Glutamatergic neuron (in vitro differentiated cells): ENCODE measurements at places on chromosomes 6 and 20.

DNA sequence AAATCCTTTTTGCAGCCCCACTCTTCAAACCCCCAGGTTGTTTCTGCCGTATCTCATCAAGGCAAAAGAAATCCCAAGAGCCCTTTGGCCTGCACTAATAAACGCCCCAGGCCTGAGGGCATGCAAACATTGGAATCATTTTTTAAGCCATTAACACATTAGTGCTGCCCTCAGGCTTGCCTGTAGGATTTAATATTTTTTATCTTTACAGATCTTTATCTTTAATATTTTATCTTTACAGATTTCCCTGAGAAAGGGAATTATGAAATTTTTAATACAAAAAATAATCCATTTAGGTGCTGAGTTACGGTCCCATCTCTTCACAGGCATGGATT lies 14.7 kb downstream of the GTPBP2 start:
- no peak for DNase-seq

- no peak for DNase-seq
These were observed 28.7 kb downstream of the GNAS start for GRCh38 chr20:58880994-58881752.

DNA sequence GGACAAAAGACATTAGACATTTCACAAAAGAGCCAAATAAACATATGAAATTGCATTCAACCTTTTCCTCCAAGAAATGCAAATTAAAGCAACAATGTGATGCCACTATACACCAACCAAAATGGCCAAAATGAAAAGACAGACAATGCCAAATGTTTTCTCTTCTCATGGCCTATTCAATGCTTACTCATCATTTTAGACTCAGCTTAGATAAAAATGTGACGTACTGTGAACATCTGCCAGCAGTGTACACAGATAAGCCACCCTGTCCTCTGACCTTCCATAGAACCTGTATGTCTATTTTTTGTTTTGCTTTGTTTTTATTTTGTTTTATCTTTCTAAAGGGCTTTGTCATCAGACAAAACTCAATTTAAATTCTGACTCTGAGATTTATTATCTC lies 385.2 kb downstream of the FRK start:
- DNase-seq = no peak

- DNase-seq = no peak
These were observed 7.9 kb upstream of the EEF1E1 start for GRCh38 chr6:8110117-8110721.

GRCh38 chr6:90386399-90387382 lies 90.0 kb upstream of the BACH2 start:
- DNase-seq = no peak

DNA sequence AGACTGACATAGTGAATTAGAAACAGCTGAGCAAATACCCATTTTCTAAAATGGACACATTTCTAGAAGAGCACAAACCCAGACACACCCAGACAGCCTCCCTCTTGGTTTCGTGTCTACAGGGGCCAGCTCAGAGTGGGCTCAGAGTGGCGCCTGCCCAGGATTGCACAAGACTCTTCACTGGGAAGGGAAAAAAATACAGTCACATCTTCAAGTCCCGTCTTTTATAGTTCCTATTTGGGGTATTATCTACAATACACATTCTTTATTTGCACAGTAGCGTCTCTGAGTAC lies 246.1 kb upstream of the AFDN start:
- no peak for DNase-seq

DNA sequence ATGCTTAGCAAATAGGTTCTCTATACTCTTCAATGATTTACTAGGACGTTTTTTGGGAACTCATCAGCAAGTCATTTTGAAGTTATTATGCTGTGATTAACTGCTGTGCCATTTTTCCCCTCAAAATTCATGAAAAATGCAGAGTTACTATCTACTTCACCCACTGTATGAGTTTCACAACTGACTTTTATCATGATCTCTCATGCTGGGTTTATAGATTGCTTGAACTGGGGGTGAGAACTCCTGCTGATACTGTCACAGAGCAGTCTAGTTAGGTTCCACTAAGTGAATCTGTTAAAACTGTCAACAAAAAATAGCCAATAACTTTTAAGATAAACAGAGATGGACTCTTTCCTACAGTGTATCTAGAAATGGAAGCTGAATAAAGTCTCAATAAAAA lies 136.7 kb downstream of the EYS start:
- DNase-seq = no peak

DNA sequence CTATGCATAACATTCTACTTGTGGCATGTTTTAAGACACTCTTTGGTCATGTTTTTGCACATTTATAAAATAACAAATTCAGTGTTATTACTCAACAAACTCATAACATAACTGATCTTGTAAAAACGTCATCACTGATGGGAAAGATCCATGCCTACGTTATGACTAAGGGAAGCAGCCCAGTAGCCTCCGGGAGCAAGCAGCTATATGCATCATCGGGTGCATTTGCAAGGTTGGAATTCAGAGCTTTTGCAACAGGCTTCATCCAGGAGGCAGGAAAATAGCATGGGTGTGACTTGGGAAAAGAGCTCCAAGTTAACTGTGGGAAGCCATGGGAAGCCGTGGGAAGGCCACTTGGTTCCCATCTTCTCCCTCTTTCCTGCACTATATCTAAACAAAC lies 271.6 kb upstream of the SGK1 start:
- DNase-seq = no peak

DNA sequence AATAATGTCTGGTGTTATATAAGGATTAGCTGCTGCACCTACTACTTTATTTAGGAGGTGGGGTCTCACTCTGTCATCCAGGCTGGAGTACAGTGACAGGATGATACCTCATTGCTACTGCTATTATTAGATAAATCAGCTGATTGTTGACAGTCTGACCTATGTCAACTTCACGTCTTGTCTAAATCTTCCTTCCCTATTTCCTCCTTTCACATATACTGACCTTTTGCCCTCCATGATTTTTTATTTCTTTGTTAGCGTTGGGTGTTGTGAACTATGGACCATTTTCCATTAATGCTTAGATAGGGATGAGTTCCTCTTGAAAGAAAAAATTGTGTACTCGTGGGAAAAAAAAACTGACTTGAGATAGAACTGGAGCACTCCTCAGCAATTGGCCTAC lies 109.9 kb upstream of the BEND6 start:
- no peak for DNase-seq

- DNase-seq = no peak
These were observed 49.9 kb upstream of the BMP5 start for GRCh38 chr6:55925292-55925691.

DNA sequence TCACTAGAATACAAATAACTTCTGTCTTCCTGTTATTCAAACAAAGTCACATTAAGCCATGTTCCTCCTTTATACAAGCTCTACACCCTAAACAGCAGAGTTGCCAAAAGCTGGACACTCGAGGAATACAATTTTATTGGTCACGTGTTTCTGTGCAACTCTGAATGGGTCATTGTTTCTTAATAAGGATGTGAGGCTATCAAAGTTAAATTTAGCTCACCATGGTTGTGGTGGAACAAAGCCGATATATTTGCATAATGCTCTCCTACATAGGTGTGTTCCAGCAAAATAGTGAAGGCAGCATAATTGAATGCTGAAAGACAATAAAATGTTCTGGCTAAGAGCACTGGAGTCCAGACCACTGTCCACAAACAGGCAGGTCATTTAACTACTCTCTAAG lies 36.9 kb upstream of the CD2AP start:
- DNase-seq = no peak

DNA sequence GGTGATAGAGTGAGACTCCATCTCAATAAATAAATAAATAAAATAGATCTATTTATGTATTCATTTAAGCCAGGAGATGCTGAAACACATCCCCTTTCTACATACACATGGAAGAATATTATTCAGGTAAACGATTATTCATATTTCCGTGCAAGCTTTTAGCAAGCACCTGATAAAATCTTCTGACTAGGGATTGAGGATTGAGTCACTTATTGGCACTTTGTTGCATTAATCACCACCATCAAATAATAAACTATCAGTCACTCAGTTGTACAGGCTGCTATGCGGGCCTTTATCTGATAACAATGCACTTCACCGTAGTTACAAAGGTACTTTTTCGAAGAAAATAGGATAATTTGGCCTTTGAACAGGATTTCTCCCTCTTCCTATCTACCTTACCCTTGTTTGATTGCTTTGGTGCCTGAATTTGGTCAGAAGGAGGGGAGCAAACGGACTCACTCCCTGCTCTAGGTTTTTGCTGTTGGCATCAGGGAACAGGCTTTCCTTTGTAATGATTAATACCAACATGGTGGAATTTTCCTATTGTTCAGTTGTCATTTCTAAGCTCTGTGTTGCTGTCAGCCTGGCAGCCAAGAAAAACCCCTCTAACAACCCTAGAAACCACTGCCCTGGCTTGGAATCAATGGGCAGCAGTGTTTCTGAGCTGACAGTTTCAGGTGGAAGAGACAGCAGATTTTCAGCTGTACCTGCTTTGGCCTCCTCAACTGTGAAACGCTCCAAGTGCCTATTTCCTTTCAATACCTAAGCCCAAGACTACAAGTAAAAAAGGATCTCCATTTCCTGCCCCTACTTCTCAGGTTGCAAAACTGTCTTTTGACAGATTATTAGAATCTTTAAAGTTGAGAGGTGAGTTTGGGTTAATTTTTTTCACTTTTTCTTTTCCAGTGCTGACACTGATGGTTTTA lies 63.0 kb downstream of the MYB start:
- no peak for DNase-seq

DNA sequence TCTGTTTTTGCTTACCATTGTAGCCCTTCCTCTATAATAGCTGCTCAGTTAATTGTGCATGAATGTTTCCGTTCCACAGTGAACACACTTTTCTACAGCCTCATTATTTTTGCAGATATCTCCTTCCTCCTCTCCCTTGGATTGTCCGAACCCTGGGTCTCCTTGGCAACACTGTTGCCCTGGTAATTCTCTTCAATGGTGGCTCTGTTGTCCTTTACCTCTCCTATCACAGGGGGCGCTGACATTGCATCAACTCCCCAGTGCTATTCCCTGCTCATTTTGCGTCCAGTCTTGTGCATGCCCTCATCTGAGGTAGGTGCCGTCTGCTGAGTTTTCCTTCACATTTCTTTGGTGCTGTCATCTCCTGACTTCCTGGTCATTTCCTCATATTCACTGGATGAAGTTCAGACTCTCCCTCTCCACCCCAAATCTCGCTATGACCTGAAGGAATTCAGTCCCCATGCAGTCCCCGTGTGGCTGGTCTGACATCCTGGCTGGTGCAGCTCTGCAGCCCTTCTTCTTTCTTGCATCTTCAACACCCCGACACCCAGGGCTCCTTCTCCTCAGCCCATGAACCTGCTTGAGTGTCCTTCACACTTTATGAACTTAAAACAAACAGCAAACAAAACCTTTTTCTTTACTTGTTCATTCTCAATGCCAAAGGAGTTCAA lies 21.1 kb downstream of the PHACTR2 start:
- DNase-seq = no peak

DNA sequence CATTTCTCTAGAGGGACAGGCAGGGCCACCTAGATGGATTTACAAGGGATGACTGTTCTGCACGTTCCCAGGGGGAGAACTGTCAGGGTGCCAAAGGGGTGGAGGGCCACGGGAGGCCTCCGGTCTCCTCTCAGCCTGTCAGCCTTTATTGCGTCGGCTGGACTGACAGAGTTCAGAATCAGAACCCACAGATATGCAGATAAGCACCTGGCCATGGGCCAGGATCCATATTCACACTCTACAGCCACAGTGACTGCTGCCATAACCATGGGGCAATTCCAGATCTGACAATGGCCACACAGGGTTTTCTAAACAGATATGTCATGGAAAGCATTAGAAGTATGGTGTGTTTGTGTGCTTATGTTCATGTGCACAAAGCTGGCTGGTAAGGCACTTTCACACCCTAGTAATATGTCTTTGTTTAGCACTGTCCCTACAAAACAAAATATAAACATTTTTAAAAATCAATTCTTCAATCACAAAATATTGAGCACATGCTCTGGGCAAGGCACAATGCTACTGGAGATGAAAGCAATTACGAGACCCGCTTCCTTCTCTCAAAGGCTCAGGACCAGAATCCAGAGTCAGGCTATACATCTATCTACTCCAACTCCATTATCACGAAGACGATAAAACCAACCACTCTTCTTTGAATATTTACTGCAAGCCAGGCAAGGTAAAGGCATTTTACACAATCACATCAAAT lies 29.1 kb downstream of the TRAM2 start:
- no peak for DNase-seq

- no peak for DNase-seq
These were observed 73.7 kb downstream of the SLC22A3 start for GRCh38 chr6:160421854-160422253.

GRCh38 chr20:25533920-25534700 lies 51.2 kb downstream of the NINL start:
- no peak for DNase-seq

DNA sequence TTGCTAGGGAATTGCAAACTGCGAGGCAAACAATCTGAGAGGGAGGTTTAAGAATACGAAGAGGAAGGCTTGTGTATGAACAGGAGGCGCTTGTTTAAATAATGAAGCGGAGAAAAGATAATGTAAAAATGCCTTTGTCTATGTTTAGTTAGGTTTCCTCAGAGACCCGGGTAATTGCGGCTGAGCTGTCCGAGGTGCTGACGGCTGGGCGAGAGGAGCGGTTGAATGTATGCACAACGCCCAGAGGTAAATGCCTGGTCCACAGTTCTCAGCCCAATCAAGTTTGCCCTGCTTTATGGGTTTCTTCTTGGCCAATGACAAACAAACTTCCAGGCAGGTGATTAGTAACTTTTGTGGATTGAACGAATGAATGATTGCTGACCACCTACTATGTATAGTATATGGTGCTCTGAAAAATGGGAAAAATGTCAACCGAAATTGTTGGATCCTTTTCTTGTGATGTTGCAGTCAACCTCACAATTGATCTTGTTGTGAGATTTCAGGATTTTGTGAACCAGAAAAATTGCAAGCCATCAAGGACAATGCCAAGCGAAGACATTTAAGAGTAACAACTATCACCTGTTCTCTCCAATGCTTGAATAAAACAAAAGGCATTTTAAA lies 38.3 kb upstream of the SLC32A1 start:
- no peak for DNase-seq
